ENCODE measurements at places on chromosomes 3 and 15.

- no peak for DNase-seq
Measured at GRCh38 chr3:10411598-10412332, 90.9 kb upstream of the SEC13 start.

DNA sequence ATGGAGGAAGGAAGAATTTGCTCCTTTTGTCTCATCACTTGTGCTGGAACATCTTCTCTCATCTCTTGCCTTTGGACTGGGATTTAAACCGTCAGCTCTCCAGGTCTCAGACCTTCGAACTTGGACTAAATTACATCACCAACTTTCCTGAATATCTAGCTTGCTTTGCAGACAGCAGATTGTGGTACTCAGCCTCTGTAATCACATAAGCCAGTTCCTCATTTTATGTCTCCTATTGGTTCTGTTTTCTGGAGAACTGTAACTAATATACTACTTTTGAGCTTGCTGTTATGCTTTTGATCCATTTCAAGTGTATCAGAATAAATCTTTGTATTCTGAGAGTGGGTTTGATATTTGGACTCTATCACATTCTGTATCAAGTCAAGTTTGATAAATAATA is 164.3 kb upstream of the VEPH1 start:
- DNase-seq, result no peak

DNA sequence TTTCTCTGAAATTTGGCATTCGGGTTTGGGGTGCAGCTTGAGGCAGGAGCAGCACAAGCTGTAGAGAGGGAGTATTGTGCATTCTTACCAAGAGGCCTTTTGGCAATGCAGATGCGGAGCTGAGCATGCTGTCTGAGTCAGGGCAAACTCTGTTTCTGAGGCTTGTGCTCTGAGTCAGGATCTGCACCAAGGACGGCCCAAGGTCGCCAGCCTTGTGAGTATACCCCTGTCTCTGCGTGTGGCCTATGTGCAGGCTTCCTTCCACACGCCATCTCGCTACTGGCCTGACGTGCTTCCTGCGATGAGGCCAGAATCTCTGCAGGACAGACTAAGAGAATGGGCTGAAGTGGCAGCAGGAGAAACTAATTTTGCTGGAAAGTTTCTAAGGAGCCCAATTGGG is 83.8 kb upstream of the ROPN1 start:
- no peak for DNase-seq

GRCh38 chr3:156341831-156342416 is 213.0 kb downstream of the SSR3 start:
- DNase-seq, result no peak

DNA sequence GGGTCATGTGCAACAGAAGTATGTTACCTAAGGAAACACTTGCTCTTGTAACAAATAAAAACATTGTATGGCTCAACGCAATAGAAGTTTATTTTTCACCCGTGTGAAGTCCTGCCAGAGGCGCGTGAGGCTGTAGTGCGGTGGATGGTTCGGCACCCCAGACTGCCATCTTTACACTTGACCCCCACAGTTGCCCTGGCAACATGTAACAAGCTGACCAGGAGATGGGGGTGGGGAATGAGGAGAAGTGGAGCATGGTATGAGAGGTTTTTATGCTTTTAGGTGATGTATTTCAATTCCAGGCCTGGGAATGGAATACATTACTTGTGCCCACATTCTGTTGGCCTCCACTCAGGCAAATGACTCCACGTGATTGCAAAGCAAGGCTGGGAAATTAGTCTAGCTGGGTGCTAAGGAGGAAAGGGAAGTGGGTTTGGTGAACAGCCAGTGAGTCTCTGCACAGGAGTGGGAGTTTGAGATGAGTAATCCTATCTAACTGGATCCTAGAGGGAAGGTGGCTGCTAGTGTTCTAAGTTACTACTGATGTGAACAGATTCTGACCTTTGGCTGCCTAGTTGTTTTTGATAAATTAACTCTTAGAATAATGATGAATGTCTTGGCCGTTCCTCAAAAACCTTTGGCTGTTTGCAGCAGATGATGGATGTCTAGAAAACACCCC is 33.8 kb upstream of the GREM1 start:
- peak; percentile 46 for DNase-seq

GRCh38 chr15:68536331-68537095 is 42.3 kb upstream of the CORO2B start:
- DNase-seq, result no peak

- DNase-seq, result no peak
Measured at GRCh38 chr3:13582366-13583250, 33.7 kb downstream of the FBLN2 start.

- DNase-seq, result no peak
Measured at GRCh38 chr3:135352213-135352612, 557.2 kb downstream of the EPHB1 start.

DNA sequence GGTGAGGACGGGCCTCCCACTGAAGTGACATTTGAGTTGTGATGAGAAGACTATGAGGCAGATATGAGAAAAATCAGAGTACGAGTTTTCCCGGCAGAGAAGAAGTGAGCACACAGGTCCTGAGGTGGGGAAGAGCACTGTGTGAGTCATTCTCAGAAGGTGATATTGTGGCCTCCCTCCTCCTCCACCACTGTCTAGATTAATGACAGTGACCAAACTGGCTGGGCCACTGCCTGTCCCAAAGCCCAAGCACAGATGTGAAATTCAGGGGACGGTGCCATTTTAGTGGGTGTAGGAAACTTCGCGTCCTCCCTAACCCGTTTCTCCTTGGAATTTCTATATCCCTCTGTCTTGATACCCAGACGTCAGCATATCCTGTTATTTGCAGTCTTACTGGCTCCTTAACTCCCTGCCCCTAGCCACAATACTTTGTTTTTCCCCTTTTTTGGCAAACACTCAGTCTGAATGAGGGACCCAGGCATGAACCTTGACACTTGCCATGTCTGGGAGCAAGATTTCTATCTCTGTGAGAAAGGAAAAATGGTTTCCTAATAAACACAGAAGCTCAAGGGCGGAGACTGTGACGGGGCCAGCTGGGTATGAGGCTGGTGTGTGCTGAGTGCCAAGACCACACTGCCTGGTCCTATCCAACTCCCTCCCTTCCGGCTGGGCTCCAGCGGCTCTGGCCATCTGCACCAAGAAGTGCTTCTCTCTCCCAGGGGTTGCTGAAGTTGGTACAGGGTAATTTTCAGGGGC is 15.2 kb downstream of the PRICKLE2 start:
- DNase-seq, result peak; percentile 74

DNA sequence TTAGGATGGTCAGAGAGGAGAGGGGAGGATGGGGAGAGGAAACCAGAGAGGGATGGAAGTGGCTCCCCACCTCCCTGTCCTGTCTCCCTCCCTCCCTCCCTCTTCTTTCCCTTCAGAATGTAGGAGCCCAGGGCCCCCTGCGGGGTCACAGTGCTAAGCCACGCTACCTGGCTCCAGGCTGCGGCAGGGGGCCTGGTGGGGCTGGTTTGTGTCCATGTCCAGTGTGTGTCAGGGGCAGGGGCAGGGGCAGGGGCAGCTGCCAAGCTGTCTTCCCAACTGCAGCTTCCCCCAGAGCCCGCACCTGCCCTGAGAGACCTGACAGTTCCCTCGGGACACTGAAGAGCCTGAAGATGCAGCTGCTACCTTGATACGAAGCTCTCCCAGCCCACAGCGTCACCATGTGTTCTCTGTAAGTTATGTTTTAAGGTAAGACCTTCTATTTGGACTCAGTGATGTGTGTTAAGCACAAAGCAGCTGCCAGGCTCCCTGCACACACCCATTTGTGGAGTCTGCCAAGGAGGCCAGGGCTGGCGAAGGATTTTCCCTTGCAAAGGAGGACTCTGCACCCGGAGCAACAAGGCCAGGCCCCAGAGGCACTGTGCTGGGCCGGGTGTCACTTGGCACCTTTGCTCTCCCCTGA is 121.8 kb upstream of the SMAD3 start:
- DNase-seq, result no peak

DNA sequence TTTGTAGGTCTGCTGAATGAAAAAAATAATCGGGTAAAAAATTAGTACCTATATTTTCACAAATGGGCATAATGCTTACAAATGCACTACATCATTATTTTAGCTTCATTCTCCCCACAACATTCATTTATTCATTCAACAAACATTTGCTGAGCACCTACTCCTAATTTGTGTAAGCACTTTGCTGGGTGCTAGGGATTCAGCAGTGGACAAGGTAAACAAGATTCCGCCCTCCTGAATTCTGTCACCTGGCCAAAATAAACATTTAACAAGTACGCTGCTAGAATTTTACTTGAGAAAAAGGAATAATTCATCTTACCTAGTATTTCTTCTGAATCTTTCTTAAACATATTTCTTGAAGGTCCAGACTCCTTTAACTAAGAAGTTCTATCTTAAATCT is 72.1 kb downstream of the TIGIT start:
- DNase-seq, result no peak

DNA sequence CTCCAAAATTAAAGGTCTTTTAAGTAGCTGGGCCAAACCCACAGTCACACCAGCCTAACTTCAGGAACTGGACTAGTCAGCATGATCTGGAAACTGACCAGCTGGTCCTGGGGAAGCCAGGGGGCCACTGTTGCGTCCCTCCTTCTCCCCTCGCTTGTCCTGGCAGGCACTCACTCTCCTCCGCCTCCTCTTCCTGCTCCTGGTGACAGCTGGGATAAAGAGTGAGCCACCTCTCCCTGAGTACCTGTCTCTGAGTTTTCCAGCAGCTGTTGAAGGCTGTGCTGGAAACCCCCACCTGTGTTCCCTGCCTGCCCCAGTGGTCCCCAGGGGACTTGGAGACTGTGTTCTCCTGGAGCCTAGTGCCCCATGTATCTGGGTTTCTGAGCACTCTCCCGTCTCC is 56.0 kb downstream of the FGD5 start:
- DNase-seq, result no peak

- DNase-seq, result no peak
Measured at GRCh38 chr3:85586018-85586417, 627.2 kb downstream of the CADM2 start.

Measured in left lung (tissue), 14 donors.